ENCODE measurements at places on chromosomes 5 and 9.

DNA sequence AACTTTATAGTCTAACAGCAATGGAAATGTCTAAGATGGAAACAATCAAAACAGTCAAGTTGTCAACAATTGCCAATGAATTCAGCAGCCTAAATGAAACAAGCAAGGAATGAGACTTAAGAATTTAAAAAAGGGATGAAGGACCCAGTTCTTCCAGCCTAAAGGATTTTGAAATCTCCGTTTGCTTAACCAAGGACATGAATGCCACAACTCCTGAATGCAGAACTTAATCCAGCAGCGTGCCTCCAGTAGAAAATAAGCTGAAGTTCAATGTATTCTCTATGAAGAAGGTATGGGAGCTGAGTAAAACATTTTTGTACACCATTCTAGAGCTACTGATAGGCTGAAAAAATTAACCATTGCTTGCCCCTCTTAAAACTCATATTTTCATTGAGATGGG lies 411.3 kb downstream of the ARHGEF28 start:
- DNase-seq = no peak

- no peak for DNase-seq
Observed at GRCh38 chr5:170701334-170701733, 82.2 kb upstream of the GABRP start.

GRCh38 chr5:56852228-56853000 lies 37.1 kb downstream of the MAP3K1 start:
- no peak for DNase-seq

- peak; percentile 65 for DNase-seq
Observed at GRCh38 chr5:40680741-40681362, 1.1 kb downstream of the PTGER4 start.

DNA sequence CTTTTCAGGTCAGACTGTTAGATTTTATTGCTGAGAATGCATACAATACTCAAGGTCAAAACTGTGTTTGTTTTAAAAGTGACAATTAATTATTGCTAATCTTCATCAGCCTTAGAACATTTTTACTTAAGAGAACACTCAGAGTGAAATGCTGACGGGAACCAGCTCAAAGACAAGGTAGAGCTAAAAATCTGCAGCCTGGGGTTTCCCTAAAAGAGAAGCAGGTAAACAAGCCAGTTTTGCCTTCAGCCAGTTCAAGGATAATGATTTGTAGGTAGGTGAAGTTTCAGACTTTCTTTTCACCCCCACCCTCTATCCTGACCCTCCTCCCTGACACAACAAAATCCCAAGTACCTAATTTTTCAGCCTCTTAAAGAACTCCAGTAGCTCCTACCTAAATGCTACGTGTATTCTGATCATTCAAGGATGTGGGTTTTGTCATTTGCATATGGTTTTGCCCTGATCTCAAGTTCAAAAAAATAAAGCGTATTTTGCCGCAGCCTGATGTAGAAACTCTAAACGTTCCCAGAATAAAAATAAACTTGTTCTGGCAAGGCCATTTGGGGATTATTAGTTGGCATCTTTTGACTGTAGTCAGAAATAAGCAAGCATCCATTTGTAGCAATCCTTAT lies 407.2 kb downstream of the EFNA5 start:
- no peak for DNase-seq

DNA sequence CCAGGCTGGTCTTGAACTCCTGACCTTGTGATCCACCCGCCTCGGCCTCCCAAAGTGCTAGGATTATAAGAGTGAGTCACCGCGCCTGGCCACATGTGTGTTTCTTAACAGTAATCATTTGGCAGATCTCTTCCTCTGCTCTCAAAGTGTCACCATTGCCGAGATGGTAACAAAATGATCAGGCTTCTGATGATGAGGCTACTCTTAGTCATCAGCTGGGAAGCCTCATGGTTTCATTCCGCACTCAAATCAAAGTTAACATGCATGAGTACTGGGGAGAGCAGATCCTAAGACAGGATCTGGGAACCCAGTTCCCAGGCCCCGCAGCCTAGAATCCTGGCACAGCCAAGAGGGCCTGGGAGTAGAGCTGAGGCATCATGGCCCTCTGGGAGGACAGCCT lies 27.4 kb downstream of the BARHL1 start:
- DNase-seq = no peak

Data from stimulated activated naive CD4-positive, alpha-beta T cell treated with Interleukin-2 at 50 U/mL for 16 hours (primary cell).